ENCODE measurements at places on chromosomes 5 and 9.
A peak's percentile ranks its signal among the peaks of the same experiment; 100 is the strongest.

GRCh38 chr5:39466846-39467245 lies 42.1 kb upstream of the DAB2 start:
- no peak for DNase-seq

DNA sequence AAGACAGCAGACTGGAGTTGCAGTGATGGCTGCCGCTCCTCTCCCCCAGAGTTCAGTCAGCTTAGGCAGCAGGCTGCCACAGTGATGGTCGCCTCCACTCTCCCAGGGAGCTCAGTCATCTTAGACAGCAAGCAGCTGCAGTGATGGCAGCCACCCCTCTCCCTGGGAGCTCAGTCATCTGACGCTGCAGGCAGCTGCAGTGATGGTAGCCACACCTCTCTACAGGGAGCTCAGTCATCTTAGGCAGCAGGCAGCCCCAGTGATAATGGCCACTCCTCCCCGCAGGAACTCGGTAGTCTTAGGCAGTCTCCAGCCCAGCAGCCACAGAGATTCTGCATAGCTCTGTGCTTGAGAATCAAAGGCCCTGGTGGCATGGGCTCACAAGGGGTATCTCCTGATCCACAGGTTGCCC lies 582.7 kb downstream of the DTWD2 start:
- no peak for DNase-seq

GRCh38 chr5:56167519-56167918 lies 65.6 kb downstream of the ANKRD55 start:
- no peak for DNase-seq

- DNase-seq: peak; percentile 67
These were observed 417.7 kb downstream of the IRX1 start for GRCh38 chr5:4013106-4013898.

GRCh38 chr9:96751815-96752214 lies 26.1 kb downstream of the ZNF510 start:
- no peak for DNase-seq

DNA sequence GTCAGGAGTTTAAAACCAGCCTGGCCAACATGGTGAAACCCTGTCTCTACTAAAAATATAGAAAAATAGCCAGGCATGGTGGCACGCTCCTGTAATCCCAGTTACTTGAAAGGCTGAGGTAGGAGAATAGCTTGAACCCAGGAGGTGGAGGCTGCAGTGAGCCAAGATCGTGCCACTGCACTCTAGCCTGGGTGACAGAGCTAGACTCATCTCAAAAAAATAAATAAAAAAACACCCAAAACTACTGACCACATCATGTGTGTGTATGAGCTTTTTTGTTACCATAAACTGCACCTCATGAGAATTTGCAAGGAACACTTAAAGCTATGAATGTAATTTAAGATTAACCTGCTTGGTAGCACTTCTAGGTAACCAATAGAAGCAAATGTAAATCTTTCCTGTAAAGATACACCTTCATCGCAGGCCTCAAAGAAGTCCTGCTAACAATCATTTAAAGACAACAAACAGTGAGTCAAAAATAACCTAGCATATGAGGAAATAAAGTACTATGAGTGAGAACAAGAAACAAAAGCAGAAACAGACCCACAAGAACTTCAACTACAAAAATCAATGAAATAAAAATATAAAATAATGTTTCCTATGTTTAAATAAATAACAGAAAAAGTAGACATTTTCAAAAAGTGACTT lies 13.0 kb downstream of the SLC38A9 start:
- DNase-seq: no peak

DNA sequence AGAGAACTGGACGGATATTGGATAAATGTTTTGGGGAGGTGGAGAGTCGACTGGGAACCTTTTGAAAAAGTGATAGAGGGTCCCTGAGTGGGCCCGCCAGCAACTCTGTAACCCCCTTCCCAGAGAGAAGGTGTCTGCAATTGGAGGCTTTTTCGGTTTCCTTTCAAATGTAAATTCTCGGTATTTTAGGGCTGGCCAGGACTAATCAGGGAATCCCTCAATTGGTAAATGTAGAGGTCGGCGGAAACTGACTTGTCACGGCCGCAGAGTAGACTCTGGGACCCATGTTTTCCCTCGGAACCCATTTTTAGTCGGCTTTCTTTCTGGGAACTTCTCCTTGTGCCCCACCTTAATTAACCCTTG lies 524 bp downstream of the CCNB1 start:
- DNase-seq: no peak

Data from NCI-H526 (cell line).